ENCODE measurements at places on chromosomes 3 and 15.

DNA sequence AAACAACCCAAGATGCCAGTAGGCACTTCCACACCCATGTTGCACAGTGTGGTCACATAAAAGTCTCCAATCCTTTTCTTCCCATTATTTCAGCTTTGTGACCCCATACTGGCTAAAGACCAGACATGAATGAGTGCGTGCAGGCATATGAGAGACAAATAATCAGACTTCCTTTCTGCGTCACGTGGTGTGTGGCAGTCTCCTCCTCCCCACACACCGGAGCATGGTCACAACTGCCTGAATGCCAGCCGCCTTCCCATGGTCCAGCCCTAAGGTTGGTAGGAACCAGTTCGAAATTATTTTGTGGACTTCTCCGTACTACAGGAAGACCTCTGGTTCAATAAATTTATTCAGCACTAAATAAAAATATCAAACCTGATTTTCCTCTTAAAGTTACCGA, 65.5 kb downstream of the VGLL4 start:
- DNase-seq = no peak

DNA sequence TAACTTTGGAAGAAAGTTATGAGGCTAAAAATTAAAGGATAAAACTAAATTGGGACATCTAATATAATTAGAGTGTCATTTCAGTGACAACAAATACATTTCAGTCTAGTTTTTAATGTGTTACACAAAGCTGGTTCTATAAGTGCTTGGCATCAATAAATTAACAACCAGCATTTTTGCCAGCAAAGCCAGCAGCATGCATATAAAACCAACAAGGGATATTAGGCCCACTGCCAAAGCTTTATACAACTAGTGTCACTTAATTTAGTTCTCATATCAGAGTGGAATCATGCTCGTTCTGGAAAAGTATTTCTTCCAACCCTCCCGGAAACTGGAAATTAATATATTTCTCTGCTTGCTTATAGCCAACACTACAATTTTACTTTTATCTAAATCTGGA, 88.8 kb downstream of the THBS1 start:
- DNase-seq = peak; percentile 21

- DNase-seq = no peak
These were observed 68.6 kb downstream of the ITGB5 start for GRCh38 chr3:124818398-124819091.

DNA sequence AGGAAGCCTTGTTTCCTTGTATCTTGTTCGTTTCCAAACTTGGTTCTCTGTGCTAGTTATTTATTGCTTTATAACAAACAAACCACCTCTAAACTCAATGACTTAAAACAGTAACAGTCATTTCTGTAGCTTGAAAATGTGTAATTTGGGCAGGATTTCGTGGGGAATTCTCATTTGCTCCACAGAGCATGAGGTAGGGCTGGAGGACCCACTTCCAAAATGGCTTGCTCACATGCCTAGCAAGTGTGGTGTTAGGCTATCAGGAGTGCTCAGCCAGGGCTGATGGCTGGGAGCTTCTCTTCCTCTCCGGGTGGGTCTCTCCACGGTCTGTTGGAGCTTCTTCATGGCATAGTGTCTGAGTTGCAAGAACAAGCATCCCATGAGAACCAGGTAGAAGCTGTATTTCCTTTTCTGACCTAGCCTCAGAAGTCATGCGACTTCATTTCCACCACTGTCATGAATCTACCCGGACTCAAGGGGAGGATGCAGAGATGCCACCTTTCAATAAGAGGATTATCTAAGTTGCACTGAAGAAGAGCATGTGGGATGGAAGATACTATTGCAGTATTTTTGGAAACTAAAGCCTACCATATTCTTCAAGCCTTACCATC, 8.2 kb upstream of the TNIK start:
- DNase-seq = no peak

DNA sequence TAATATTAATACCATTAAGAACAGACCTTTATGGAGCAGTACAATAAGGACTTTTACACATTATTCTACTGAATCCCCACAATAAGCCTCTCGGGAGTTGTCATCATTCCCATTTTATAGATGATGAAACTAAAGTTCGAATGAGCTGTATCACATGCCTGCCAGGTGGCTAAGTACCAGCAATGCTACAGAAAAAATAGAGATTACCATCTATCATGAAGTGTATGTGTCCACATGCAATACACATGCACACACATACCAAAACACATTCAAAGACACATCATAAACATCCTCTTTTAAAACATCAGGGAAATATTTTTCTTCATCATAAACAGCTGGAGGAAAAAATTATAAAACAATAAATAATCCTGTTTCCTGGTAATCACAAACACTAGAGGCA, 136.6 kb downstream of the SUCLG2 start:
- peak; percentile 64 for DNase-seq

- DNase-seq = no peak
These were observed 889 bp upstream of the LRRIQ4 start for GRCh38 chr3:169811631-169812331.

DNA sequence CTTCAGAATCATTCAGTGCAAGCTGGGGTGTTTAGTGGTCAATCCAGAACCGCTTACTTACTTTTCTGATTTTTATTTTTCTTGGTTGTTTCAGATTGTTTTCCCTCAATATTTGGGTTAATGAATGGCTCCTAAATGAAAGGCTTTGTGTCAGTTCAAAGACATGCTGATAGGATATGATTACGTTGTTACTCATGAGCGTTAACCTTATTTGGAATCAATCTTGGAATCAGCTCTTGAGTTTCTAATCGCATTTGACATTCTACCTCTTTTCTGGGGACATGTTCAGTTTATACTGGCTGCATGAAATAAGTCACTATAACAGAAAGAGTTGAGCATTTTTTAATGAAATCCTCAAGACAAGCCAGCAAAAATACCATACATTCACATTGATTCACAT, 50.2 kb downstream of the ATP11B start:
- no peak for DNase-seq

GRCh38 chr15:90062023-90062442, 40.2 kb downstream of the IDH2 start:
- DNase-seq = no peak

DNA sequence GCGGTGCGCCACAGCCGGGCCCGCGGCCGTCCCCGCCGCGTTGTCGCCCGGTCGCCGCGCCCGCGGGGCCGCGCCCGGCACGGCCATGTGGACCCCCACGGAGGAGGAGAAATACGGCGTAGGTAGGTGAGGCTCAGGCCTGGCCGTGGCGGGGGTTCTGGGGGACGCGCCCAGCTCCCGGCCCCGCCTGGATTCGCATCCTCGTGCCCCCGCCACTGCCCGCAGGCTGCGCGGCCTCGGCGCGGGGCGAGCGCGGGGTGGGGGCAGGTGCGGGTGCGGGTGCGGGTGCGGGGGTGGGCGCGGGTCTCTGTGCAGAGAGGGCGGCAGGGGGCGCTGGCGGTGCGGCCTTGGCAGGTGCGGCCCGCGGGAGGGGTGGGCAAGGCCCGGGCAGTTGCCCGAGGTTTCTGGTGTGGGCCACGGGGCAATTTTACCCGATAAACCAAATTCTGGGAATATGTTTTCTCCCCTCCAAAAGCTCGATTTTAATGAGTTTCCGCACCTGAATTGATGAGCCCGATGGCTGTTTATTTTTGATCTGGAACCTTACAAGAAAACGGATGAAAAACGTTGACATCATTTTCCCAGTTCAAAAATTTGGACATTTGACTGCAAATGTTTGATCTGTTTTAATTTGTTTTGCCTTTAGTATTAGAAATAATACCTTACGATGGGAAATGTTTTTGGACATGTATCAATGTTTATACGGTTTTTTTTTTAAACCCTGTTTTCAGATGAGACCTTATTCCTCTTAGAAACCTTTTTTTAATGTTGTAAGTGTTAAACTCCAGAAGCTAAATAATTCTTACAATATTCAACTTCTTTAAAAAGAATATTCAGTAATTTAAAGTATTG, 678 bp downstream of the DOCK3 start:
- DNase-seq = no peak

DNA sequence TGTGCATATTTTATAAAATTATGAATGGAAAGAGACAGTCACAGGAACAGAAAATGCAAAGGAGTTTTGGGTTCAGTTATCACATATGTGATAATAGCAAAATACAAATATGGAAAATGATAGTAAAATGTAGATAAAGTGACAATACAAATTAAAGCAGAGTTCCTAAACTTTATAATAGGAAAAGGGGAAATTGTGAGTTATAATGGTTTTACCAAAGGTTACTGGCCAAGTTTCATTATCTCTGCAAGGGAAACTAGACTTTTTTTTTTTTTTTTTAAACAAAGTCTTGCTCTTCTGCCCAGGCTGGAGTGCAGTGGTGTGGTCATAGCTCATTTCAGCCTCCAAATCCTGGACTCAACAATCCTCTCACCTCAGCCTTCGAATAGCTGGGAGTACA, 228.7 kb upstream of the CGNL1 start:
- no peak for DNase-seq

Data from LNCaP clone FGC (cell line).